Muscle of arm (tissue), 14 donors: ENCODE measurements at places on chromosomes 7 and 10. TPM values are rescaled to one million over a fixed set of nuclear protein-coding genes. Genes with fewer than 3 reads are reported as not detected.

The SEC31B gene
- polyA plus RNA-seq, result 11.3 TPM

GRCh38 chr7:112252691-112253090 is 46.2 kb downstream of the ZNF277 start:
- no peak for DNase-seq

The TMEM72 gene
- polyA plus RNA-seq, result 0.08 TPM

The PODXL gene
- polyA plus RNA-seq, result 68.8 TPM

DNA sequence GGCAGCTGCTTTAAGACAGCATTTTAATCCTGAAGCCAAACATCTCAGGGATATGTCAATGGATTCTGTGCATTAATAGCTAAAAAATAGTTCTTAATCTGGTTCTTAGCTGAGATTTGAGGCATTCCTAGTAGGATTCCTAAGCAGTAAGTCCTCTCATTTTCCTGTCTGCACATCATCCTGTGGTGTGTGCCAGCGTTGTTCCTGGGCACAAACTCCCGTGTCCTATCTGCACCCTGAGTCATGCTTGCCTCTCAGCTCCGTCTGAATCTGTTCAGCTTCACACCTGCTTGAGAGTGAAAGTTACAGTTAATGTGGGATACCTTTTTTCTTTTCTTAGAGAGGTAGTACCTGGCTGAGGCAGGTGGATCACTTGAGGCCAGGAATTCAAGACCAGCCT is 19.5 kb downstream of the BAG3 start:
- DNase-seq, result no peak

DNA sequence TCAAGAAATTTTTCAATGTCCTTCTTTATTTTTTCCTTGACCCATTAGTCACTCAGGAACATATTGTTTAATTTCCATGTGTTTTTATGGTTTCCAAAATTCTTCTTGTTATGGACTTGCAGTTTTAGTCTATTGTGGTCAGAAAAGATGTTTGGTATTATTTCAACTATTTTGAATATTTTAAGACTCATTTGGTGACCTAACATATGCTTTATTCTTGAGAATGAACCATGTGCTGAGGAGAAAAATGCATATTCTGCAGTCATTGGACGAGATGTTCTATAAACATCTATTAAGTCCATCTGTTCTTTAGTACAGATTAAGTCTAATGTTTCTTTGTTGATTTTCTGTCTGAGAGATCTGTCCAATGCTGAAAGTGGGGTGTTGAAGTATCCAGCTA is 42.3 kb upstream of the MDFIC start:
- DNase-seq, result no peak

DNA sequence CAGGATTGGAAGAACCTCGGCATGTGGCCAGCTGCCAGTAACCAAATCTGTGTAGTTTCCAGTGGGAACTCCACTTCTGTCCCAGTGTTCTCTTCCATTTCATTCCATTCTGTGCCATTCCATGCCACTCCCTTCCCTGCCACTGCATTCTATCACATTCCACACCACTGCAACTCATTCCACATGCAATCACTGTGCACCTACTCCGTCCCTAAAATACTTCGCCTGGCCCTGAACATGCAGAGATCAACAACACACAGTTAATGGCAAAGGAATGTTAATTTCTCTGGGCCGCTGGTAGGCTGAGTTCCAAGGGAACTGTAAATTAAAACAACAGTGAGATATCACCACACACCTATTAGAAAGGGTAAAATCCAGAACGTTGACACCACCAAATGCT is 64.8 kb downstream of the AKR1B1 start:
- DNase-seq, result no peak
